ENCODE measurements at places on chromosomes 3 and 15. TPM values are rescaled to one million over a fixed set of nuclear protein-coding genes. Genes with fewer than 3 reads are reported as not detected.

GRCh38 chr15:73287019-73287418 is 81.7 kb downstream of the HCN4 start:
- DNase-seq: no peak

GRCh38 chr3:146975032-146975431 is 369.9 kb upstream of the PLSCR5 start:
- DNase-seq: no peak

The HYAL1 gene
- 3.0 TPM for total RNA-seq

GRCh38 chr15:34514251-34514670 is 69.2 kb downstream of the GOLGA8B start:
- peak; percentile 64 for DNase-seq

GRCh38 chr3:182618085-182618732 is 175.1 kb upstream of the ATP11B start:
- peak; percentile 79 for DNase-seq

DNA sequence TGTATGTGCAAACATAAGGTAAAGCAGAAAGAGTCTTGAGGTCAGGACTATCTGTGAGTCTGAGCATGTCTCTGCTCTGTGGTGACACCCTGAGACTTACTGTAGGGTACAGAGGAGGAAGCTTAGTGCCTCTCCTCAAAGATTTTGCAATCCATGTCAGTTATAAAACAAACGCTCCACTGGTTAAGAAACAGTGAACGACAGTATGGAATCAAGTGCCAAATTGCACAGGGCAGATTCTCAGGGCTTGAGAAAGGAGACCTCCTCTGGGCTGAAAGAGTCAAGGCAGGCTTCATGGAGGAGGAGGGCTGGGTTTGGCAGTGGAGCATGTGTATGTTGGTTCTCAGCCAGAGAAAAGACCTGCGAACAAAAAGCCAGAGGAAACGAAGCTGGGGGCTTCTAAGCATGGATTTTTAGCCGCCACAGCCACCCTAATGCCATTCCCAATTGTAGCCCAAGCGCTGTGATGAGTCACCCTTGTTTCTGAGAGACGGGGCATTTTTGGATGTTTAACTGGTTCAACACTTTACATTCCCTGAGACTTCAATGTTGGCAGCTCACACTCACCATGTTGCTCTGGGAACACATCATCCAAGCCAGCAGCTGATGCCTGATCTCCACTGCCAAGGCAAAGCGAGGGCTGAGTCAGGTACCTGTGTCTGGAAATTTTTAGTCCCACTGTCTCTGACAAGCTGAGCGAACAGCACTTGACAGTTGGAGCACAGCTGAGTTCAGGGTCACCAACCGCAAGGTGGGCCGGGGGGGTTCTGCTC is 3.4 kb upstream of the DGKG start:
- DNase-seq: no peak

DNA sequence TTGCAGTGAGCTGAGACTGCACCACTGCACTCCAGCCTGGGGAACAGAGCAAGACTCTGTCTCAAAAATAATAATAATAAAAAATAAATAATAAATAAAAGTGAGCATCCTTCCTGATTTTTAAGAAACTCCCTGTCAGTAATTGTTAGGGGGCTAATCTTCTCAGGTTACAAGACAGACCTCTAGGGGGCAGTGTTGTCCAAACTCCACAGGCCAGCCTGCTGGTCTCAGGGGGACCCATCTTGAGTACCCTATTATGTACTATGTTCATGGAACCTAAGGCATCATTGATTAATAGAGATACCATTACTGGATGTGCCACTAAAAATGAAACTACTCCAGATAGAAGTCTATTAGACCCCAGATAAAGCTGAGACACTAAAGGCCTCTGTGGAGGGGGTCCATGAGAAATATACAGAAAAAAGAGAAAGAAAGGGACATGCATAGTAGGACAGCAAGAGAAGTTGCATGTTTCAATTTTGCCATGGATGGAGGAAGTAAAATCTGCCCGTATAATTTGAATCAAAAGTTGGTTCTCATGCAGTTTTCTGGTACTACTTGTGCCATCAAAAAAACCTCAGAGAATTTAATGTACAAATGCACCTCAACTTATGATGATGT is 85.5 kb upstream of the CDV3 start:
- peak; percentile 46 for DNase-seq

GRCh38 chr3:194132465-194133286 is 3.3 kb upstream of the HES1 start:
- DNase-seq: peak; percentile 27

DNA sequence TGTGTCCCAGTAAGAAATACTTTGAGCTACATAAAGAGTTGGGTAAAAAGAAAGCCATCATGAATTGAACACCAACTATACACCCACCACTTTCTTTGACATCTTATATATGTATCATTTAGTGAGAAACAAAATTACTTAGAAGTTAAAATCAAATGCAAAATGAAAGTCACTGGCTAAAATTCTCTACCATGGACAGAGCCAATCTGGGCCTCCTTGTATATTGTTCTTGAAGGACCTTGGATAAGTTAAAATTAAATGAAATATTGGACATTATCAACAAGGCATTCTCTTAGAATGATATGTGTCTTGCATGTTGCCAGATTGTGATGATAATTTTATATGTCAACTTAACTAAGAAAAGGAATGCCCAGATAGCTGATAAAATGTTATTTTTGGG is 64.2 kb upstream of the CHL1 start:
- DNase-seq: no peak

DNA sequence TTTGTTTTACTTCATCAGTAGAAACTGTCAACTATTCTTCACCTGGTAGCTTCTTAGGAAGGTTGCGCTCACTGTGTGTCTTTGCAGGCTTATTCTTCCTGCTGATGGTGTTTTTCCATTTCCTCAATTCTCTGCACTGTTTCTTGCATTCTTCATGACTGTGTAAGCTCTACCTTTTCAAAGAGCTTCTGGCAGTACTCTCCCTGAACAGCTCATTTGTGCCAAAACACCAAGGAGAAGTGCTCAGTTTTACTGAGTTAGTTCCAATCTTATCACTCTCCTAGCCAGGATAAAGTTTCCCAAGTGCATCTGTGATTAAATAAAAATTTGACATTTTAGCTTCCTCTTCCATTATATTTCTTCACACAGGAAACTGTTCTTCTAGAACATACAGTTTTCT is 339.8 kb downstream of the EPHA3 start:
- no peak for DNase-seq

DNA sequence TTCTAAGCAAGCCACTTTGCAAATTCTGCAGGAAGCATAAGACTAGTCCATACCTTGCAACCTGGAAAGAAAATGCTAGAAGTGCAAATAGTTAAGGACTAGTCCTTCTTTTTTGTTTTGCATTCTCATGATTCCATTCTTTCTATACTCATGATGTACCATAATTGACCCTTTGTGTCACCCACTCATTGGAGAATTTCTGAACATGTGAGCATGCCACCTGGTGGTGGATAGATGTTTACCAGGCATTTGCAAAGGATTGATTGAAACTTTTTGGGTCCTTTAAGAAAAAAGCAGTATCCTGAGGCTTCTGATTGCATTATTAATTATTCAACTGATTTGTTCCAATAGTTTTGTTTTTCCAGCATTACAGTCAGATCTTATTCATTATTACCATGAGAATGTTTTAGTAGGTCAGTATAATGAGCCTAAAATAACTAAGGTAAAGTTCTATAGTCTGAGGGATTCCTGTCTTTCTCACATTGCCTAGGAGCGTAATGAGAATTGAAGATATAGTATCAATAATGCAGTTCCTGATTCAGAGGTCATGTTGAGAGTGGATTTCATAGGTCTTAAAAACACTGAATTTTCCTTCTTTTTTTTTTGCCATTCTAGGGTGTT is 20.2 kb upstream of the DIPK2A start:
- DNase-seq: peak; percentile 67

GRCh38 chr3:72449551-72449950 is 398.7 kb downstream of the SHQ1 start:
- no peak for DNase-seq

GRCh38 chr15:38991701-38992100 is 427.1 kb upstream of the RASGRP1 start:
- DNase-seq: no peak

- DNase-seq: peak; percentile 65
These were observed 7.4 kb upstream of the CCDC33 start for GRCh38 chr15:74228723-74229081.

The PGBD4 gene
- total RNA-seq: 0.93 TPM
